ENCODE measurements at places on chromosomes 1 and 21. TPM values are rescaled to one million over a fixed set of nuclear protein-coding genes. Genes with fewer than 3 reads are reported as not detected.

DNA sequence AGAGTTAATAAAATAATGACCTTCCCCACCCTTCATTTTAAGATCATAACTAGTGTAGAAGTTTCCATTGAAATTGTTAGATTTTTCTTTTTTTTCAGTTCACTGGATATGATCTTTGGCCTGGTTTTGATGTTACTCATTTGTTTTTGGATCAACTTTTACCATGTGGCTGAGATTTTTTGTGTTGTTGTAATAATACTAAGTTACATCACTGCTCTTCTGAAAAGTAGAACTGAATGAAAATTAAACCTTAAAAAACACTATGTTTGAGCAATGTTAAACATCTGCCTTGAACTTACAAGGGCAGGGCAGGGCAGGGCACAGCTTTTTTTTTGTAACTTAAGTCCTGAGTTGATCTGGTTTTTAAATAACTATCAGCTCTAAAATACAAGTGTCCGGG, 204.8 kb upstream of the ADAMTS5 start:
- no peaks in the 10 kb centered on the region for H3K4me1 ChIP-seq
- peak overlapping the region; percentile 44 for H3K27ac ChIP-seq
- H3K27me3 ChIP-seq, result no peaks in the 10 kb centered on the region
- no peak overlapping the region for H3K4me3 ChIP-seq
- H3K36me3 ChIP-seq, result no peaks in the 10 kb centered on the region

DNA sequence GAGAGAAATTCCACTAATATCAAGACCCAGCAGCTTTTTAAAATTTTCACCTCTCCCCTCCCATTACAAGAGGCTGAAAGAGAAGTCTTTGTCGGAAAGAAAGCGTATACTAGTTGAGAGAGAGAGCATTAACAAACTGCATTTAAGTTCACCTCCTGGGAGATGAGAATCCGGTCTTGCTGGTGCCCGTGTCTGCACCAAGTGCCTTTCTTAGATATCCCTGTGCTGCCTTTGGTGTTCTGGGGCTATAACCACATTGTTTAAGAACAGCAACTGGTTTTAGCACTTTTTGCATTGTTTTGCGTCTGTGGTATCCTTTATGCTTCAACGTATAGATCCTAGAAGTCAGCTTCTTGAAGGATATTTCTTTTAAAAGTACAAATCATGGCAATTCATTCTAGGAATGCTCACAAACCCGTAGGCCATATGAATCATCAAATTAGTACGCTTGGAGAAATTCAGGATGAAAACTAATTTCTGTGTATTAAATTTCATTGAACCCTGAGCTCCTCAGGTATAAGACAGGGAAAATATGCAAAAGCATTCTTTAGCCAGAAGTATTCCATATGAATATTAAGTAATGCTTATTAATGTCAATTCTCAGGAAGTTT, 3.4 kb upstream of the RPE65 start:
- no peaks in the 10 kb centered on the region for H3K36me3 ChIP-seq
- no peak overlapping the region for H3K27ac ChIP-seq
- H3K27me3 ChIP-seq, result no peaks in the 10 kb centered on the region
- no peak overlapping the region for H3K4me3 ChIP-seq

DNA sequence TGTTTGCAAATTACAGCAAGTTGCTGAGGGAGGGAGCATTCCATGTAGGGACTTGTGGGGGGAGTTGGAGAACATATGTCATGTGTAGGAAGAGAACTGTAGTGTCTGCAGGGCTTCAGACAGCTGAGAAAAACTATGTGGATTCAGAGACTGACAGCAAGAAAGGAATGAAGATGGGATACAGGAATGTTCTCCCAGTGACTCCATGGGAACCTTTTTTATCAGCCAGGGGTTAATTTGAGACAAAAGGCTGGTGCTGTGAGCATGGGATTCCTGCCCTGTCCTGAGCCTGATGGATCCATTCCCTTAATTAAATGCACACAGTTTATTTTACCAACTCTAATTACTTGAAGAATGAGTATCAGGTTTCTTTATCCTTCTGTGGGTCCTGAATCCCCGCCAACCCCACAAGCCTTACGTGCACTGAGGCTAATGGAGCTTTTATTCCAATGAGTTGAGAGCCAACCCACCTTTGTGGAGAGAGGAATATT, 26.5 kb upstream of the PLXNA2 start:
- no peak overlapping the region for H3K4me3 ChIP-seq
- H3K27ac ChIP-seq, result no peak overlapping the region
- peaks cover 13% of the 10 kb centered on the region for H3K4me1 ChIP-seq
- no peaks in the 10 kb centered on the region for H3K27me3 ChIP-seq

- no peaks in the 10 kb centered on the region for H3K36me3 ChIP-seq
Measured at GRCh38 chr1:51549016-51549619, 30.1 kb upstream of the EPS15 start.

DNA sequence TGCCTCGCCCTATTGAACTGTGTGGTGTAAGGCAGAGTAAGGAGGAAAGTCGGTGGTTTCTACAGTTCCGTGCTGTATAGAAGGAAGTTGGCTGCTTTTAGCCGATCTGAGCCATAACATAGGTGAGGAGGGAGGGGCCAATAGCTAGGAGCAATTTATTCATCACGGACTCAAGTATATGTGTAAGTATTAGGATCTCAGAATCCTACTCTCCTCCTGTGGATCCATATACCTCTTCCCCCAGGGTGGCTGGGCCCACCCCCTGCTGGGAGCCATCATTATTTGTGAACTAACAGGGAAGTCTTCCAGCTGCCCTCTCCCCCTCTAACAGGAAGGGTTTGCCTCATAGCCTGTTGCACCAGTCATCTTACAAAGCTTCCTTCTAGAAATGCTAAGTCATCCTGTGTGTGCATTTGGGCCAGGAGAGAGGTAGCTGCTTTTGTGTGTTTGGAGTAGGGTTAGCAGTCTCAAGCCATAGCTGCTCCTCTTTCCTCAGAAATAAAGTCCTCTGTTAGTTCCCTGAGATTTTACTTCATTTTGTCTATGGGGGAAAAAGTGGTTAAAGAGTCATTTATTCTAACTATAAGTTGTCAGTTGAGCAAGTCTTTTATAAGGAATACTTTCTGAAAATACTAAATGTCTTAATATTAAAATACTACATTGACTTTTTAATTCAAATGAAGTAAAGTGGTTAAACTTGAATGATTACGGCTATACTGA, 14.9 kb upstream of the CENPS start:
- no peaks in the 10 kb centered on the region for H3K27me3 ChIP-seq
- no peak overlapping the region for H3K4me3 ChIP-seq
- H3K4me1 ChIP-seq, result no peaks in the 10 kb centered on the region
- H3K36me3 ChIP-seq, result peaks cover 100% of the 10 kb centered on the region
- DNase-seq, result peak; percentile 40

DNA sequence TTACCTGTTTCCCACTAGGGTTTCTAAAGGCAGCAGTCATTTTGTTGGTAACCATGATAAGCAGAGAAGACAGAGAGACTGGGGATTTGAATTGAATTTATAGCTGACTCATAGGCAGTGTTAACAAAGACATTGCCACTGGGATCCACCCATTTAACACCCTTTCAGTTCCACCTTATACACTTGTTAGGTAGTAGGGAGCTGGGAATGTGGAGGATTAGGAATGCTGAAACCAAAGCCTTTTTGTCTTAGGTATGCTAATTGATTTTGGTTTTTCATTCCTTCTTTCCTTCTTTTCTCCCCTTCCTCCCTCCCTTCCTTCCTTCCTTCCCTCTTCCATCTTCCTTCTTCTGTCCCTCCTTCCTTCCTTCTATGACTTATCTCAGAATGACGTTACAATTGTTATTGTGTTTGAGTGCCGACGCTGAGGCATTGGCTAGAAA, 7.5 kb upstream of the EVI5 start:
- no peaks in the 10 kb centered on the region for H3K4me1 ChIP-seq
- H3K27ac ChIP-seq, result no peak overlapping the region
- no peaks in the 10 kb centered on the region for H3K36me3 ChIP-seq
- DNase-seq, result no peak

DNA sequence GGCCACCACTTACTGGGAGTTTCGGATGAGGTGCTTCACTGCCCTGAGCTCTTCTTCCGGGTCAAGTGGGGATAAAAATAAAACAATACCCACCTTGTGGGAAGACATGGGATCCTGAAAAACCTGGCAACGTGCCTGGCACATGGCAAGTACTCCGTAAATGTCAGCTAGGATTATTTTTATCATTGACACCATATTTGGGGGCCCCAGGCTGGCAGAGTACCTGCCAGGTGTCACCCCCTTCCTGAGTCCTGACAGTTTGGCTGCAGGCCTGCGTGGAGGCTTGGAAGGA, 9.2 kb upstream of the EPHA2 start:
- H3K27me3 ChIP-seq, result no peaks in the 10 kb centered on the region
- H3K36me3 ChIP-seq, result no peaks in the 10 kb centered on the region
- H3K27ac ChIP-seq, result peak overlapping the region; percentile 45
- H3K4me1 ChIP-seq, result no peaks in the 10 kb centered on the region
- no peak for DNase-seq

GRCh38 chr1:24600551-24600950, 42.6 kb upstream of the SRRM1 start:
- H3K4me1 ChIP-seq, result no peaks in the 10 kb centered on the region
- H3K36me3 ChIP-seq, result no peaks in the 10 kb centered on the region
- DNase-seq, result no peak
- no peak overlapping the region for H3K4me3 ChIP-seq
- H3K27me3 ChIP-seq, result no peaks in the 10 kb centered on the region

- H3K4me1 ChIP-seq, result peaks cover 10% of the 10 kb centered on the region
- no peaks in the 10 kb centered on the region for H3K27me3 ChIP-seq
- H3K36me3 ChIP-seq, result no peaks in the 10 kb centered on the region
- H3K27ac ChIP-seq, result no peak overlapping the region
- H3K4me3 ChIP-seq, result no peak overlapping the region
- no peak for DNase-seq
Measured at GRCh38 chr1:205012391-205013140, 30.4 kb upstream of the CNTN2 start.

GRCh38 chr21:42467140-42467983, 28.7 kb downstream of the RSPH1 start:
- no peak overlapping the region for H3K4me3 ChIP-seq
- no peaks in the 10 kb centered on the region for H3K4me1 ChIP-seq
- H3K27ac ChIP-seq, result no peak overlapping the region
- H3K27me3 ChIP-seq, result no peaks in the 10 kb centered on the region

DNA sequence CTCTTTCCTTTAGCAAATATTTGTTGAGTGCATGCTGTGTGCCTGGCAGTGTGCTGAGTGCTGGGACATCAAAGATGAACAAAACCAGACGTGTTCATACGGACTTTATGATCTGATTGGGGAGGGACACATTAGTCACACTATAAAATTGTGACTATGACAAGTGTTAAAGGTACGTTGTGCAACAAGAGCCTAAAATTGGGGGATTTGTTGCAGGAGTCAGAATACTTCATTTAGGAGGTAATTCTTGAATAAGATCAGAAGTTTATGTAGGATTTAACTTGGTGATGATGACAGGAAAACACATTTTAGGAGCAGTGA, 29.6 kb downstream of the B3GALT2 start:
- no peak overlapping the region for H3K27ac ChIP-seq
- DNase-seq, result no peak
- H3K4me1 ChIP-seq, result peaks cover 4% of the 10 kb centered on the region
- H3K27me3 ChIP-seq, result no peaks in the 10 kb centered on the region
- peaks cover 29% of the 10 kb centered on the region for H3K36me3 ChIP-seq

GRCh38 chr1:174397261-174397660, 50.5 kb upstream of the GPR52 start:
- DNase-seq, result no peak
- H3K4me3 ChIP-seq, result no peak overlapping the region
- no peaks in the 10 kb centered on the region for H3K27me3 ChIP-seq
- no peaks in the 10 kb centered on the region for H3K4me1 ChIP-seq

- no peaks in the 10 kb centered on the region for H3K27me3 ChIP-seq
- H3K4me3 ChIP-seq, result no peak overlapping the region
- H3K27ac ChIP-seq, result no peak overlapping the region
- peaks cover 6% of the 10 kb centered on the region for H3K4me1 ChIP-seq
- DNase-seq, result no peak
Measured at GRCh38 chr1:165842671-165843129, 15.3 kb downstream of the UCK2 start.

DNA sequence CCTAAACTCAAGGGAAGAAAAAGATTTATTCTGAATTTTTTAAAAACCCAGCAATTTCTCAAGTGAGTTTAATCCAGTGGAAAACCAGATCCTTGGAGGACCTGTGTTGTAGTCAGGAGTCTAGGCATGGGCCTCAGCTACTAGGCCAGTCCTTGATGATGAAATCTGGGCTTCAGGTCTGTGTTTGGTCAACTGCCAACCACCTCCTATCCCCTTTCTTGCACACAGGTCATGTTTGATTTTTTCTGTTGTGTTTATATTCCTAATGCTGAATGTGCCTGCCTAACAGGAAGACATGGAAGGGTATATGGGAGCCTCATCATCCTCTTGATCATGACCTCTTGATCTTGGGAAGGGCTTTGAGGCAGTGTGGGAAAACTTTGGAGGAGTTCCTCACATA, 38.2 kb upstream of the SLC19A2 start:
- no peak overlapping the region for H3K27ac ChIP-seq

DNA sequence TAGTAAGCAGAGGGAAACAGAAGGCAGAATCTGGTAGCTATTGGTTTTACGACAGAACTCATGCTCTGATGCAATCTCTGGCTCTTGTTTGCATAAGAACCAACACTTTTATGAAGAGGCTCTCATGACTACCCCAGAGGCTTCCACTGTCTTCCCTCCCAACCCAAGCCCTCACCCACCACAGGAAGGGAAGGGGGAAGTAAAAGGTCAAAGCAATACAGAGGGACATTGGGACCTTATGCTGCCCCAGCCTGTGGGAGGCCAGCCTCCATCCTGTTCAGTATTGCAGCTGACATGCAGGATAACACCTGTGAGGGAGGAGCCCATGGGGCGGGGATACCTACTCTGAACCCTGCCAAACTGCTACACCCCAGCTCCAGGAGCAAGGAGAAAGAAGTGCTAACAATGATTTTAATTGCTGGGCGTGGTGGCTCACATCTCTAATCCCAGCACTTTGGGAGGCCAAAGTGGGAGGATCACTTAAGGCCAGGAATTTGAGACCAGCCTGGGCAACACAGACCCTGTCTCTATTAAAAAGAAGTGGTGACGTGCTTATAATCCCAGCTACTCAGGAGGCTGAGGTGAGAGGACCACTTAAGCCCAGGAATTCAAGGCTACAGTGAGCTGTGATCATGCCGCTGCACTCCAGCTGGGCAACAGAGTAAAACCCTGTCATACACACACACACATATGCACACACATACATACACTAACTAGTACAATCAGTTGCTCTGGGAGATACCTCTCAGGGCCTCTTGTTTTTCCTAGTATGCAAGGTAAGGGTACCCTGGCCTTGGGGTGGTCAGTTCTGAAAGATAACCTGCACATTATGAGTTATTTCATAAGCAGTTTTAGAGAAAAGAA, 9.5 kb downstream of the MR1 start:
- no peaks in the 10 kb centered on the region for H3K4me1 ChIP-seq
- H3K36me3 ChIP-seq, result no peaks in the 10 kb centered on the region
- no peak overlapping the region for H3K27ac ChIP-seq
- no peaks in the 10 kb centered on the region for H3K27me3 ChIP-seq
- H3K4me3 ChIP-seq, result no peak overlapping the region
- no peak for DNase-seq

GRCh38 chr1:91732291-91733107, 153.5 kb downstream of the TGFBR3 start:
- H3K4me1 ChIP-seq, result peaks cover 68% of the 10 kb centered on the region
- H3K4me3 ChIP-seq, result no peak overlapping the region
- H3K36me3 ChIP-seq, result no peaks in the 10 kb centered on the region
- peak overlapping the region; percentile 86 for H3K27ac ChIP-seq
- H3K27me3 ChIP-seq, result no peaks in the 10 kb centered on the region
- peak; percentile 78 for DNase-seq

The LRRC53 gene
- total RNA-seq, result not detected

The BTG3 gene
- total RNA-seq, result 36.1 TPM

The KRTAP11-1 gene
- total RNA-seq, result not detected

The SELENBP1 gene
- total RNA-seq, result 123 TPM

All from sigmoid colon (tissue), 7 donors.